ENCODE measurements at places on chromosomes 1 and 21.

- no peak for DNase-seq
These were observed 24.8 kb downstream of the TP53BP2 start for GRCh38 chr1:223820971-223821370.

DNA sequence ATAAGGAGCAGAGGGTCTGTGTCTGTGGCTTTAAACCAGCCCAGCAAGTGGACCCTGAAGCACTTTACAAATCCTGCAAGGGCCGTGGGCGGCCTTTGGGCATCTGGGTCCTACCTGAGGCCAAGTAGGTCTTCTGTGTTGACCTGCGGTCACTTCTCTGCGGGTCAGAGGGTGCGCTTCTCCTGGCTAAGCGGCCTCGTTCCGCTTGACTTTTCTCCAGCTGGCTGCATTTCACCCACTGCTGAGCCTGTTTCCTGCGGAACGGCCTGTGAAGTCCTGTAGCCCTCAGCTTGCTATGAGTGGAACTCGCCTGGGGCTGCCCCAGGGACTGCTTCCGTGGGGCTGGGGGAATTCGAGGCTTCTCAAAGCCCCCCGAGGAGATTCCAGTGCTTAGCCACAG lies 43.3 kb downstream of the SLC37A1 start:
- DNase-seq: no peak

- no peak for DNase-seq
These were observed 353.3 kb downstream of the PBX1 start for GRCh38 chr1:164912290-164912689.

- DNase-seq: no peak
These were observed 7.1 kb upstream of the IKBKE start for GRCh38 chr1:206463137-206463536.

- DNase-seq: no peak
These were observed 260.5 kb downstream of the DYRK1A start for GRCh38 chr21:37627074-37627473.

DNA sequence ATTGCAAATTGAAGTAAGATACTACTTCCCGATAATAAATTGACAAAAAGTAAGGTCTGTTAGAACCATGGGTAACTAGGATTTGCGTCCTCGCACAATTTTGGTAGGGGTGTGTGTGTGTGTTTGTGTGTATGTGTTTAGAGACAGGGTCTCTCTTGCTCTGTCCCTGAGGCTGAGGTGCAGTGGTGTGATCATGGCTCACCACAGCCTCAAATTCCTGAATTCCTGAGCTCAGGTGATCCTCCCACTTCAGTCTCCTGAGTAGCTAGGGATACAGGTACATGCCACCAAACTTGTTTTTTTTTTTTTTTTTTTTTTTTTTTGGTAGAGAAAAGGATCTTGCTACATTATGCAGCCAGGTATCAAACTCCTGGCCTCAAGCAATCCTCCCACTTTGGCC lies 209.2 kb upstream of the ESRRG start:
- no peak for DNase-seq
